Stimulated activated CD4-positive, alpha-beta T cell treated with anti-CD3 and anti-CD28 coated beads, Interleukin-12 subunit alpha, Interleukin-12 subunit beta, amount 100 ng/mL, for 48 hours (primary cell): ENCODE measurements at places on chromosomes 3 and 15.
A peak's percentile ranks its signal among the peaks of the same experiment; 100 is the strongest.

GRCh38 chr15:90013503-90013937 is 12.4 kb downstream of the ZNF710 start:
- no peak for DNase-seq

DNA sequence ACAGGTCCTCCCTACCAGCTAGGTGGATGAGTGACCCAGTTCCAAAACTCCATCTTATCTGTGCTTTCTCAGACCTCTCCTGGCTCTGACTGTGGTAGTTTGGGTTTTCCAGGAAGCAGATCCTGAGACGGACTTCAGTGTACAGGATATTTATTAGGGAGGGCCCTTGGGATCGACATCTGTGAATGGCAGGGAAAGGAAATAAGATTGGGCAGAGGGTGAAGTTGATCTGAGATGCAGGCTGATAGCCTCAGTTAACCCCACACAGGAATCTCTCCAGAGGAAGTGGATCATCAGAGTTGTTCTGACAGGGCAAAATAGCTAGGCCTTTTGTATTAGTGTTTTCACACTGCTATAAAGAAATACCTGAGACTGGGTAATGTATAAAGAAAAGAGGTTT is 16.7 kb upstream of the MAPK6 start:
- no peak for DNase-seq

DNA sequence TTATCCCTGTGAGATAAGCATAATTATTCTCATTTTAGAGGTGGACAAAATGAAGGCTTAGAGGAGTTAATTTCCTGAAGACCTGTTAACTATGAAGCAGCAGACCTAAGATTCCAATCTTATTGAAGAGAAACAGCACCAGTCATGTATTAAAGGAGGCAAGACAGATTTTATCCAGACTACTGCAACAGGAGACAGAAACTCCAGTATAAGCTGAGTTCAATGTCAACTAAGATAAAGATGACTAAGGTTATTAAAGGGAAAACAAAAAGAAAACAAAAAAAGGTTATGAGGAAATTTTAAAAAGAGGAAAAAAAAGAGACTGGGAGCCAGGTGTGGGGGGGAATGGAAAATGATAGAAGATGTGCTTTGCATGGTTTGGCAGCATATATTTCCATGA is 707.7 kb upstream of the NR2F2 start:
- no peak for DNase-seq

DNA sequence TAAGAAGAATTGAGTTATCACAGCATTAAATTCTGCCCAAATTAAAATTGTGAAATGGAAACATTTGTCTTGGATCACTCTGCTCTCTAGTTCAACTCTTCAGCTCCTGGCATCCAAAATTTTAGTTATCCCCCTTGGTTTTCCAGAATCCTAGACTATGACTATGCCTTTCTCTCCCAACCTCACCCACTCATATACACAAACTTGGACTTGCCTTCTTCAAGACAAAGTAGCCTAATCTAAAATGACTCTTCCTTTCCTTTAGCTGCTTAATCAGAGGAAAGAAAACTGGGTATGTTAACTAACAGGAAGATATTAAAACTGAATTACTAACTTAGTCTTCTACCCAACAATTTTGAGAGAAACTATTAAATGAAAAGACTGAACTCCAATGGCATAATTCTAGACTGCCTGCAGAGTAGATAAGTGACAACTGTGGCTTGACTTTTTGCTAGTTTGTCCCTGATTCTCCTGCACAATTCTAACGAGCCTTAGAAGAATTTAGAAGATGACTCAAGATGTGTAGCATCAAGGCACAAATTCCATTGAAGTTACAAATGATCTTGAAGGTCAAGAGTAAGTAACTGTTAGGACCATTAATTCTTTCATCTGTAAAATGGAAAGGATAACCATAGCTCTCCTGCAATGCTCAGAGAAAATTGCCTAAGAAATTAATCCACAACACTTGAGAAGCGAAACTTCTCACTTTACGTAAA is 5.2 kb upstream of the GOLIM4 start:
- DNase-seq: no peak

- DNase-seq: no peak
These were observed 249.7 kb downstream of the KCNMB2 start for GRCh38 chr3:178785961-178786360.

GRCh38 chr3:2156244-2156847 is 57.7 kb downstream of the CNTN4 start:
- DNase-seq: peak; percentile 2

GRCh38 chr3:187112934-187113793 is 26.1 kb downstream of the RPL39L start:
- no peak for DNase-seq

- no peak for DNase-seq
These were observed 13.6 kb downstream of the GALNT15 start for GRCh38 chr3:16188071-16188470.

DNA sequence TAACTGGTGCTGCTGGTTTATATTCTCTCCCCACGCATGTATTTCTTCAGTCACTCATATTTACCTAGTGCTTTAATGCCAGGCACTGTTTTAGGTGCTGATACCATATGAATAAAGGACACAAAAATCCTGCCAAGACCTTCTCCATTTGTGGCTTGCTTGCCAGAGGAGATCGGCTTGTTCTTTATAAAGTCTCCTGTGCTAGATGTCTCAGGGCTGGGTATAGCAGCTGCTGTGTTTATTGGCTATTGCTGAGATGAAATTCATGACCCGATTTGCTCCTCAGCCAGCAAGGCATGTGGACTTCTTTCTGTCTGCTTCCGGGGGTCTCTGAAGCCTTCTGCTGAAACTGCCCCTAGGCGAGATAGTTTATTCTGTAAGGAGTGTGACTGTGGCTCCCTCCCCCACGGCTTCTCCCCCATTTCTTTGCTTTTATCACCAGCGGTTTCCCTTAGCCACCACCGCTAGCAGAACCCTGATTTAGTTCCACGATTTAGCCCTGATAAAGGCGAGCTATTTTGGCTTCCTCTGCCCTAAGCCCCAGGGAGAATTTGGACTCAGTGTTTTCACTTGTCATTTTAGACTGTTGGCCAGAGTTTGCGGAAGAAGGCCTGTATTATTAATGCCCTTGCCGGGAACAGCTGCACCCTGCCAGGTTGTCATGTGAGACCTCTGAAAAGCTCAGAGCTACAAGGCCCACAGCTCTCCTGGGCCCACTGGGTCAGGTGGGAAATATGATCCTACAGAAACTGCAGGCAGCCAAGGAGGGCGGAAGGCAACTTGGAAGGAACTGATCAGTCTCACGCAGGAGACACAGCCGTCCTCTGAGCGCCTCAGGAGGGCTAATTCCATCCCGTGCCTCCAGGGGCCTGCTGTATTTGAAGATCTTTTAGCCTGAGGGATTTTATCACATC is 46.8 kb downstream of the ST6GAL1 start:
- DNase-seq: no peak

- peak; percentile 79 for DNase-seq
These were observed at the start of gene TEX264 for GRCh38 chr3:51670823-51671733. Gene TEX264, plus strand, starts transcription at chr3:51671252. Its CDS starts 3,053 bp downstream, at chr3:51674305.

GRCh38 chr3:192901435-192901834 is 16.2 kb downstream of the MB21D2 start:
- DNase-seq: no peak
